ENCODE measurements at places on chromosomes 4 and X. TPM values are rescaled to one million over a fixed set of nuclear protein-coding genes. Genes with fewer than 3 reads are reported as not detected.
A peak's percentile ranks its signal among the peaks of the same experiment; 100 is the strongest.

TRAM1L1 gene
- not detected for total RNA-seq

GRCh38 chr4:126784966-126785580 is 847.7 kb upstream of the INTU start:
- H3K27ac ChIP-seq, result no peak overlapping the region
- H3K36me3 ChIP-seq, result no peaks in the 10 kb centered on the region
- H3K4me1 ChIP-seq, result no peaks in the 10 kb centered on the region

DNA sequence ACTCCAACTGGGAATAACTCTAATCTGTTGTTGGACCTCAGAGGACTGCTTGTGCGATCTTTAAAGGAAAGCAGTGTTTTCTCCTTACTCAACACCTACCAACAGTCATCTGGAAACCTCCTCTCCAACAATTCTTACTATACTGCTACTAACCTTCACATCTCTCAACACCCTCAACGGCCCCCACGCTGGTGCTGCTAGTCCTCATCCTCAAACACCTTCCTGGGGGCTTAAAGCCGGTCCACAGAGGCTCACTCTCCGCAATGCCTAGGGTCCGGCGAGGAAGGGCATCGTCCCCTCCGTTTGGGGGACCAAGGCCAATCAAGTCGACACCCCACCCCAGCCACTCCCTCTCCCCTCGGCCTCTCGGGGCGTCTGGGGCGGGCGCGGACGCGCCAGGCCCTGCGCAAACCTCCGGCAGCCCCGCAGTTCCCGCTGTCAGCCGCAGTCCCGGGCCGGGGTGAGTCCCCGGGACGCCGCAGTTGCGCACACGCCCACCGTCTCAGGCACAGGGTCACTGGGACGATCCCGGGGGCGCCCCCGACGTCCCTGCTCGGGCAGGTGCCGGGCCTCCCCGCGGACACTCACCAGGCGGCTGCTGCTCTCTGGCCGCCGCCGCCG is 418 bp downstream of the TAB3 start:
- H3K4me1 ChIP-seq, result peaks cover 6% of the 10 kb centered on the region
- H3K27ac ChIP-seq, result peak overlapping the region; percentile 82
- peak; percentile 18 for DNase-seq
- no peaks in the 10 kb centered on the region for H3K36me3 ChIP-seq
- H3K27me3 ChIP-seq, result no peaks in the 10 kb centered on the region
- peak overlapping the region; percentile 74 for H3K4me3 ChIP-seq

DNA sequence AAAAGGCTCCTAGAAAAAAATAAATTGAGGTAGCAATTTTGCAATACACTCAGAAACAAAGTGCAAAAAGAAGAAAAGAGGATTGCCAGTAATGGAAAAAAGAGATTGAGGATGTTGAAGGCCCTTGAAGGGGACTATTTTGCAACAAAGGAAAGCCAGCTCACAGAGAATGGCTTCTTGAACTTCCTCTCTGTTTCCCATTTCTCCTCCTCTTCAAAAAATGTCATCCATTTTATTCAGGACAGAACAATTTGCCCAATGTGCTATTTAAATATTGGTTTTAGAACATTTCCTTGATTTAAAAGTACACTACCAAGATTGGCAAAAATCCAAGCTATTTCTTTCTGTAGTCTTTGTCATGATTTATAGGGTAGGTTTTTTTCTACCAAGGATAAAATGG is 60.2 kb downstream of the GASK1B start:
- H3K36me3 ChIP-seq, result no peaks in the 10 kb centered on the region
- DNase-seq, result no peak
- no peaks in the 10 kb centered on the region for H3K4me1 ChIP-seq
- H3K27me3 ChIP-seq, result no peaks in the 10 kb centered on the region

SYNPO2 gene
- 0.92 TPM for total RNA-seq

CT45A7 gene
- not detected for total RNA-seq

Data from naive thymus-derived CD4-positive, alpha-beta T cell (primary cell).